Fibroblast of skin of right biceps (primary cell): ENCODE measurements at places on chromosomes 6 and 20.
A peak's percentile ranks its signal among the peaks of the same experiment; 100 is the strongest.

DNA sequence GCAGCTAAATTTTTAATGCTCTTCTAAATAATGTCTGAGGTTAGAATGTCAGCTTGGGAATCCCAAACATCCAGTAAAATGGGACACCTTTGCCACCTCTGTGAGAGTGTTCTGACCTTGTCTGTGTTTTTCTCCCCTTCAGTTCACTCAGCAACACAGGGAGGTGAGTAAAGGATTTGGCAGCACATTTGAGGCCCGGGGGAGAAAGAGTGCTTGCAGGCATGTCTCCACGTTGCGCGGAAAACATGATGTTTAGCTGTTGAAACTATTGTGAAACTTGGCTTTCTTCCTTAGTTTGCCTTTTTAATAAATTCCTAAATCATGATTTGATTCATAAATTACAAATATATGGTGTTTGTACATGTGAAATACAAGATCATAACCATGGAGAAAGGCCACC lies 707.8 kb upstream of the FLRT3 start:
- DNase-seq, result peak; percentile 62

GRCh38 chr6:101980924-101981323 lies 587.4 kb downstream of the GRIK2 start:
- DNase-seq, result no peak

- DNase-seq, result peak; percentile 91
These were observed 67.8 kb downstream of the TIAM2 start for GRCh38 chr6:155062866-155063341.

- no peak for DNase-seq
These were observed 20.2 kb upstream of the MRPS18A start for GRCh38 chr6:43707767-43708166.
